Activated CD8-positive, alpha-beta memory T cell treated with anti-CD3 and anti-CD28 coated beads for 1 hour (primary cell): ENCODE measurements at places on chromosomes 7 and 10.

GRCh38 chr10:11439523-11440053 is 171.9 kb downstream of the USP6NL start:
- DNase-seq, result no peak

DNA sequence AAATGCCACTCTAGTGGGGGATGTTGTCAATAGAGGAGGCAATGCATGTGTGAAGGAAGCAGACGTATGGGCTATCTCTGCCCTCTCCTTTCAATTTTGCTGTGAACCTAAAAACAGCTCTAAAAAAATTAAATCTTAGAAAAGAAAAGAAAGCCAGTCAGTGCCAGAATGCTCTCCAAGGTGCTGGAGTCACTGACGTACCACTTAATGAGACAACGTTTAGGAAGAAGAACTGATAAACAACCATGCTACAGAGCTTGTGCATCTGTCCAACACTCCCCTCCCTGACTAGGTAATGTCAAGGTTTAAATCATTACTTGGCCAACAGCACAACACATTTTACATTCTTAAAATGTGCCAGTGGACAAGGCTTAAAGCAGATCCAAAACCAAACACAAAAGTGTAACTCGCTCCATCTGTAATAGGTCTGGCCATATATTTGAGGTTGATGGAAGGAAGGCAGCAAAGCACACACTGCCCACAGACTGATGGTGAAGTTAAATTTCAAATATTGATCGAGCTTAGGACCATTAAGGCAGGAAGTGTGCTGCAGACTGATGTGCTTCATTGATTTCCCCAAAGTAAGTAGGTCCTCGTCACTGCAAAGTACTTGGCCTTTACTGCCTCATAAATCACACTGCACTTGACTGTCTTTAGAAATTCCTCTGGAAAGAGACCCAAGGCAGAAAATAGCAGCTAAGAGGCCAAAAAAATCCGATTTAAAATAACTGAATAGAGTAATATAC is 15.5 kb downstream of the ARMH3 start:
- no peak for DNase-seq

- DNase-seq, result no peak
Measured at GRCh38 chr7:27636326-27637006, 26.2 kb downstream of the HIBADH start.

- no peak for DNase-seq
Measured at GRCh38 chr7:90625562-90625961, 29.4 kb downstream of the CDK14 start.
